ENCODE measurements at places on chromosomes 4 and X. TPM values are rescaled to one million over a fixed set of nuclear protein-coding genes. Genes with fewer than 3 reads are reported as not detected.

DNA sequence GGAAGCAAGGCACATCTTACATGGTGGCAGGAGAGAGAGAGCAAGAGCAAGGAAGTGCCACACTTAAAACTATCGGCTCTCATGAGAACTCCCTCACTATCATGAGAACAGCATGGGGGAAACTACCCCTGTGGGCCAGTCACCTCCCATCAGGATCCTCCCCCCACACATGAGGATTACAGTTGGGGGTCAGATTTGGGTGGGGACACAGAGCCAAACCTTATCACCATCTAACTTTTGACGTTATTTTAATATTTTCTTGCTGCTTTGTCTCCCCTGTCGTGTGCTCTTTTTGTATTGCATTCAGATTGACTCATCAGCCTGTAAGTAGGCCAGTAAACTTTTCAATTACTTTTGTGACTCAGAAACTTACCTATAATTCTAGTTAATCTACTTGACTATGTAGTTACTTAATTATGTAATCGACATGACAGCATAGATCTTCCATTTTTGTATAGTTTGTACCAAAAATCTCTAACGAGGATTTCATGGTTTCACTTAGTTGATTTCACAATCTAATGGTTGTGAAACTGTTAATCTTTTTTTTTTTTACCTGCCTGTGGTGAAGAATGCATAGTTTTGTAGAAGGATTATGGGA, 18.3 kb downstream of the STIM2 start:
- no peak for DNase-seq

- no peak for DNase-seq
These were observed 3.3 kb upstream of the CAMK2D start for GRCh38 chr4:113764720-113765264.

GRCh38 chr4:173012608-173013007, 156.0 kb upstream of the GALNT7 start:
- no peak for DNase-seq

TEX28 gene
- total RNA-seq = not detected

DMRTC1 gene
- not detected for total RNA-seq
